Effector memory CD4-positive, alpha-beta T cell (primary cell): ENCODE measurements at places on chromosomes 2 and 18.

- DNase-seq = no peak
These were observed 151.0 kb downstream of the KCNJ3 start for GRCh38 chr2:154849482-154849881.

GRCh38 chr18:59516356-59517155, 157.5 kb upstream of the LMAN1 start:
- no peak for DNase-seq

DNA sequence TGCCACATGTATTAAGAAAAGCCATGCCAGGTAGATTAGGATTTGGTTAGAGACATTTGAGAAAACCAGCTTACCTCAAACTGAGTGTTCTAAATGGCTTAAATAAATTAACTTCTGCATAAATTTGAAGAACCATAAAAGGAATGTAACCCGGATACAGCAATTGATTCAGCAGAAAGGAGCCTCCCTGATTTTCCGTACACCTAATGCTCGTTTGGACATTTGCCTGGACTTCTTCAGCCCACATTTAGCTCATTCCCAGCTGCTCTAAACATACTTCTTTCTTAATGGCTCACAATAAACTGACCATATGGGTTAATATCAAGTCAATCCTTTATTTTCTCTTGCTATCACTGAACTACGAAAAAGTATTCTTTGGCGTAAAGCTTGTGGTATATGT, 392.4 kb downstream of the ZNF516 start:
- no peak for DNase-seq

DNA sequence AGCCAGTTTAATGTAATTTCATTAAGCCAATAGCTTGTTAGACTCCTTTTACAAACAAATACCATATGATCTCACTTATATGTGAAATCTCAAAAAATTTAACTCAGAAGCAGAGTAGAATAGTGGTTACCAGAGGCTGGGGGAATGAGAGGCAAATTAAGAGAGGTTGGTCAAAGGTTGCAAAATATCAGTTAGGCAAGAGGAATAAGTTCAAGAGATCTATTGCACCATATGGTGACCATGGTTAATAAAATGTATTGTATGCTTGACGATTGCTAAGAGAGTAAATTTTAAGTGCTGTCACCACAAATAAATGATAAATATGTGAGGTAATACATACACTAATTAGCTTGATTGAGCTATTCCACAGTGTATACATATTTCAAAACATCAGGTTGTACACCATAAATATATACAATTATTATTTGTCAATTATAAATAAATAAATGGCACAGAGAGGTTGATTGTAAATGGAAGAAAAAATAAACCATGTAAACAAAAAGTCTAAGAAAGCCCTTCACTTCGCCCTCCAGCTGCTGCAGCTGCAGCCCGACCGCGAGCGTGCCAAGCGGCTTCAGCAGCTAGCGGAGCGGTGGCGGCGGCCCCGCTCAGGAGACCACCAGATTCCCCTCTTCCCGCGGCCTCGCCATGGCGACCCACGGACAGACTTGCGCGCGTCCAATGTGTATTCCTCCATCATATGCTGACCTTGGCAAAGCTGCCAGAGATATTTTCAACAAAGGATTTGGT, 23.0 kb upstream of the ACTR2 start:
- no peak for DNase-seq
